ENCODE measurements at places on chromosomes 5 and 9. TPM values are rescaled to one million over a fixed set of nuclear protein-coding genes. Genes with fewer than 3 reads are reported as not detected.

Gene SGCD
- polyA plus RNA-seq = 5.6 TPM

Gene BRD8
- 116 TPM for polyA plus RNA-seq

Gene WNT8A
- polyA plus RNA-seq = 0.19 TPM

Gene PLEKHG4B
- 16.6 TPM for polyA plus RNA-seq

Gene NDST1
- 51.9 TPM for polyA plus RNA-seq

Gene CEMIP2
- 29.2 TPM for polyA plus RNA-seq

Gene PPP3R2
- polyA plus RNA-seq = 0.06 TPM

Gene FYB1
- polyA plus RNA-seq = 3.9 TPM

DNA sequence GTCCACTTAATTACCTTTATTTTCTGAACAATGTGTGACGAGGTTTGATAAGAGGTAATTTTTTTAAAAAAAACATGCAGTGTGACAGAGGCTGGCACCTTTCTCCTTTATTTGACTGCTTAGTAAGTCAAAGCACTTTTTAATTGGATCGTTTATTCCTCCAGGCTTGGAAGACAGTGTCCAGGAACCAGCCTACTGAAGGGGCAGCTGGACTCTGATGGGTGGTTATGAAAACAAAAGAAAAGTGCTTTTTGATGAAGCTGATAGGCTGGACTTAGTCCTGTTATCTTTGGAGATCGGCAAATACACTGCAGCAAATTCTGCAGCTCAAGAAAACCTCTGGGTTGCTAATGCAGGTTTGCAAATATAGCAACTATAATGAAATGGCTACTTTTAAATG, 141.7 kb downstream of the DCP2 start:
- no peak for DNase-seq

DNA sequence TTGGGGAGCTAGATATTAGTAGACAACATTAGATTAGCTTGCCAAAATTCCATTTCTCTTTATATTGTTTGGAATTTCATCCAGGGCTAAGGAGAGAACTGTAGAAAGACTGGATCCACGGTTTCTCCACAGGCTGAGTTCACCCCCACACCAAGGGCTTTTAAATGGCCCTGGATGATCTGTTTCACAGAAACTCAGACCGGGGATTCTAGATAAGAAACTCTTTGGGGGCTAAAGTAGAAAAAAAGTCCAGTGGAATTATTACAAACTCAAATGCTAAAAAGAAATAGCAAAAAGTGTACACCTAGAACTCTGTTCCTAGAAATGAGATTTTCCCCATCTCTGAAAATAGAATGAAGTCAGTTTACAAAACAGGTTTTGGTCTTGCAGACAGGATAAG, 80.9 kb downstream of the SUSD1 start:
- DNase-seq = no peak

DNA sequence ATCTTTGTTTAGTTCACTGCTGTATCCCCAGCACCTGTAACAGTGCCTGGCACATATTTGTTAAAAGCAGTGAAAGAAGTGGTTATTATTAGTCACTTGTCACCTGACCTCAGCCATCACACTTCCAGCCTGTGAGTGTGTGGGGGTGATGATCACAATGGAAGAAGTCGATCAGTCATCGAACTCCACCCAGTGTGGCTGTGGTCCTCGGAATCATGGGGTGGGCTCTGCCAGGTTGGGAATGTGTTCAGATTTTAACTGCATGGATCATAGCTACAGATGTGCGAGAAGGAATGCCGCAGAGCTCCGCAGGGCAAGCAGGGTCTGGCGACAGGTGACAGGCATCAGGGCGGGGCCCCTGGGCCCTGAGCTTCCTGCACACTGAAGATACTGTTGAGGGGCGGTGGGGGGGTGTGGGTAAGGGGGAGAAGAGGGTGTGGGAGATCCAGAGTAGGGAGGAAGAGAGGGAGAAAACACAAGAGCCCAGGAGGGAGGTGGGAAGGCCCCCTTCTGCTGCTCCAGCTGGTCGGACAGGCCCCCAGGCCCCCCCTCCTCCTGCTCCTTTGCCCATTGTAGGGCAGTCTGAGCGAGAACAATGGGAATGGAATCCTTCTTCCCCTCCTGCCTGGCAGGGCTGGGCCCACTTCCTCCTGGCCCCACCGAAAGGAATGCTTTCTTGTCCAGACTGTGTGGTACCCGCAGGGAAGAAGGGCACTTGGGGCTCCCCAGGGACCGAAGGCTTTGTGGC, 89.6 kb downstream of the SPRY4 start:
- DNase-seq = no peak

- no peak for DNase-seq
Observed at GRCh38 chr5:125331987-125332598, 585.7 kb upstream of the ZNF608 start.

- no peak for DNase-seq
Observed at GRCh38 chr5:6822556-6823343, 109.5 kb downstream of the TENT4A start.

DNA sequence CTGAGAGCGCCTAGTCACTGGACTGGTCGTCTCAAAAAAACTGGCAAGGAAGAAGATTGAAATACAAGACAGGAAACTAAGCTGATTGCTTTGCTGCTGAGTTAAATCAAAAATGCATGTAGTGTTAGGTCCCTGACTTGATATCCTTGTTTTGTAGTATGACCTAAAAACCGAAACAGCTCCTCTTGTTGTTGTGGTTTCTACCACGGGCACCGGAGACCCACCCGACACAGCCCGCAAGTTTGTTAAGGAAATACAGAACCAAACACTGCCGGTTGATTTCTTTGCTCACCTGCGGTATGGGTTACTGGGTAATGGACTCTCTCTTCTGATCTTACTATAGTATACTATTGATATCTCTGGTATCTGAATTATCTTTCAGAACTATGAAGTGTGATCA, 4.3 kb downstream of the MTRR start:
- no peak for DNase-seq

DNA sequence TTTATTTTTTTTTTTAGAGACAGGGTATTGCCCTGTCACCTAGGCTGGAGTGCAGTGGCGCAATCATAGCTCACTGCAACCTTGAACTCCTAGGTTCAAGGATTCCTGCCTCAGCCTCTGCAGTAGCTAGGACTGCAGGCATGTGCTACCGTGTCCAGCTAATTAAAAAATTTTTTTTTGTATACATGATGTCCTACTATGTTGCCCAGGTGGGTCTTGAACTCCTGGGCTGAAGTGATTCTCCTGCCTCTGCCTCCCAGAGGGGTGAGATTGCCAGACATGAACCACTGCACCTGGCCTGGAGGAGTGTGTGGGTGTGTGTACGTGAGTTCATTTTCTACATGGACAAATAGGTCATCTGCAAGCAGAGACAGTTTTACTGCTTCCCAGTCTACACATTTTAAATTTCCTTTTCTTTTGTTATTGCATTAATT, 33.8 kb downstream of the JMY start:
- DNase-seq = no peak

- DNase-seq = no peak
Observed at GRCh38 chr5:133200256-133200655, 148.4 kb downstream of the HSPA4 start.

Data from renal cortex interstitium (tissue), 15 donors.